ENCODE measurements at places on chromosomes 5 and 9.

DNA sequence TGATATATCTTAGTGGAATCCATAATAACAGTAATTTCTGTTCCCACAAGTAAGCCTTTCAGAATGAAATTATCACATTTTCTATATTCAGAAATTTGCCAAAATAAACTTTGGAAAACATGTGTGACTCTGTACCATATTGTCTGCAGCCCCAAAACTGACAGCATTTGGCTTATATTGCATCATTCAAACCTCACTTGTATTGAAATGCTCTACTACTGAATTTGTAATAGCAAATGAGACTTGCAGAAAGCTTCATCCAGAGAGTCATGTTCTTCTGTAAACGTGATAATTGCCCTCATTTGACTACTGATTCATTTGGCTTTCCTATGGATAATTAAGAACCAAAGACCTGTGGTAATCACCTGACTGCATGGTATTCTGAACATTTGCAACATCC lies 1249.5 kb upstream of the CDH18 start:
- DNase-seq, result no peak

DNA sequence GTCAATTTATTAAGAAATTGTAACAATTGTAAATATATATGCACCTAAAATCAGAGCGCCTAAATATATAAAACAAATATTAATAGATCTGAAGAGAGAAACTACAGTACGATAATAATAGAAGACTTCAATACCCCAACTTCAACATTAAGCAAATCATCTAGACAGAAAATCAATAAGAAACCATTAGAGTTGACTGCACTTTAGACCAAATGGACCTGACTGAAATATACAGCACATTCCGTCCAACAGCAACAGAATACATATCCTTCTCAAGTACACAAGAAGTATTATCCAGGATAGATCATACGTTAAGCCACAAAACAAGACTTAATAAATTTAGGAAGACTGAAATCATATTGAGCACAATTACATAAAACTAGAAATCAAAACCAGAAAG lies 208.7 kb downstream of the MED10 start:
- no peak for DNase-seq

- no peak for DNase-seq
These were observed 53.2 kb upstream of the GRIA1 start for GRCh38 chr5:153437251-153437650.

GRCh38 chr5:17219006-17219422 lies 1.6 kb downstream of the BASP1 start:
- DNase-seq, result peak; percentile 24

GRCh38 chr9:86545090-86545489 lies 190.9 kb upstream of the TUT7 start:
- no peak for DNase-seq

GRCh38 chr5:116525674-116526073 lies 48.9 kb downstream of the SEMA6A start:
- no peak for DNase-seq

DNA sequence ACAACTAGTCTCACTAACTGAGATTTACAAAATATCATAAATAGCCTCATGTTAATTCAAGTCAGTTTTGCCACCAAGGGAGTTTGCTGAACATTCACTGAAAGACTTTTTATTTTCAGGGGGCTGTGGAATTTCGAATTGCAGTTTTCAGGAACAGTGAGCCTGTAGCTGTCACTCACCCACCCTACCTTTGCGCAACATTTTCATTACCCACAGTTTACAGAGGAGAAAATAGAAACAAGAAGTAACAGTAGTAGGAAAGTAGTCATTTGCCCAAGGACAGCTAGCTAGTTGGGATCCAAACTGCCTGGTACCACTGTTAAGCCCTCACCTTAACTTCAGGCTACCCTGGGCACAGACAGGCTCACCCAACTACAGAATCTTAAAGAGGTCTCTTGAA lies 154.1 kb downstream of the ADAMTS12 start:
- DNase-seq, result no peak

DNA sequence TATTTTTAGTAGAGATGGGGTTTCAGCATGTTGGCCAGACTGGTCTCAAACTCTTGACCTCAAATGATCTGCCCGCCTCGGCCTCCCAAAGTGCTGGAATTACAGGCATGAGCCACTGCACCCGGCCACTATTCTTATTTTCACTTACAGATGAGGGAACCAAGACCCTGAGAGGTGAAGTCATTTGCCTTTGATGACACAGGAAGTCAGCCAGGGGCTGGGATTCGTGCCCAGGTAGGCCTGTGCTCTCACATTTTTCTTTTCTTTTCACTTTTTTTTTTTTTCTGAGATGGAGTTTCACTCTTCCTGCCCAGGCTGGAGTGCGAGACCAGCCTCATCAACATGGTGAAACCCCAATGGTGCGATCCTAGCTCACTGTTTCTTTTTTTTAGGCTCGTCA lies 22.2 kb downstream of the ENG start:
- peak; percentile 76 for DNase-seq

DNA sequence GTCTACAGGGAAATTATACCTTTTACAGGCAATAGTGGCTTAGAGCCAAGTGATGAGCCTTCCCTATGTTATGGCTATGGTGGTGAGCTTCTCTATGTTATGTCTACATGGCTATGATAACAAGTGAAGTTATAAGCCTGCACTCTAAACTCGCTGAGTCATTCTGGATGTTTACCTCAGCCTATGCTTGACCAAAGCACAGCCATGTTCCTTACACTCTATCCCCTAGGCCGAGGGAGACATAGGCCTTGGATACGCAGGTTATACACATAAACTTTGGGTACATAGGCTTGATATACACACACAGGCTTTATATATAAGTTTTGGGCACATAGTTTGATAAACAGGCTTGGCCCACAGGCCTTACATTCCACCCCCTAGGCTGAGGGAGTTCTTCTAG lies 13.8 kb downstream of the DMAC1 start:
- DNase-seq, result no peak

DNA sequence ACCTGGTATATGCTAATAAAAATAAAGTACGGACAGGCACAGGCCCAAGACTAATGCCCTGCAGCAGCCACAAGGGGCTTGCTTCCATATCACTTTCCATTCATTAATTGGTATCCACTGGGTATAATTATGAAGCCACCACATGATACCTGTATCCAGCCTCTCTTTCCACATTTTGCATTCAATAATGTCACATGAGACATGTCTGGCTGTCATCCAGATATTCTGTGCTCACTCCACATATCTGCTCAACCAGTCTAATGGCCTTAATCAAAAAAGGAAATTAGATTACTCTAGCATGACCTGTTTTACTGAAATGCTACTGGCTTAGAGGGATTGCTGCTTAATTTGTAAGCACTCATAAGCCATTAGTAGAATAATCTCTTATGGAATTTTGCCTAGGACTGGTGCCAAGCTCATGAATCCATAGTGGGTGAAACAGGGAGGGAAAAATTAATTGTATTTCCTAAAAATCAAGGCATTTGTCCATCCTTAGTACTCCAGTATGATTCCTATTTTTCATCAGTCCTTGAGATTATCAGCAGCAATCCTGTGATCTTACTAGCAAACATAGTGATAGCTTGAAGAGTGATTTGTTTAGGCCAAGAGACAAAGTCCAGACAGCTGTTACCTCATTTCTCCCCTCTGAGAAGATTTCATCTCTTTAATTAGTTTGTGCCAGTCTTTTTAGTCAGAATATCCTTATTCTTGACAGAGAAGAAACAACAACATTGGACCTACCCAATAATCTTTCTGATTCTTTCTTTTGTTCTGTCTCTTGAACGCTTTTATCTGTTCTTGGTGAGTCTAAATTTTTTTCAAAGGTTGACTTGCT lies 119.2 kb upstream of the ABCA1 start:
- no peak for DNase-seq

- no peak for DNase-seq
These were observed 379.8 kb downstream of the TRIM36 start for GRCh38 chr5:114789773-114790402.

- DNase-seq, result no peak
These were observed 1232.0 kb upstream of the CDH18 start for GRCh38 chr5:21219966-21220365.
